ENCODE measurements at places on chromosomes 13 and 19.

DNA sequence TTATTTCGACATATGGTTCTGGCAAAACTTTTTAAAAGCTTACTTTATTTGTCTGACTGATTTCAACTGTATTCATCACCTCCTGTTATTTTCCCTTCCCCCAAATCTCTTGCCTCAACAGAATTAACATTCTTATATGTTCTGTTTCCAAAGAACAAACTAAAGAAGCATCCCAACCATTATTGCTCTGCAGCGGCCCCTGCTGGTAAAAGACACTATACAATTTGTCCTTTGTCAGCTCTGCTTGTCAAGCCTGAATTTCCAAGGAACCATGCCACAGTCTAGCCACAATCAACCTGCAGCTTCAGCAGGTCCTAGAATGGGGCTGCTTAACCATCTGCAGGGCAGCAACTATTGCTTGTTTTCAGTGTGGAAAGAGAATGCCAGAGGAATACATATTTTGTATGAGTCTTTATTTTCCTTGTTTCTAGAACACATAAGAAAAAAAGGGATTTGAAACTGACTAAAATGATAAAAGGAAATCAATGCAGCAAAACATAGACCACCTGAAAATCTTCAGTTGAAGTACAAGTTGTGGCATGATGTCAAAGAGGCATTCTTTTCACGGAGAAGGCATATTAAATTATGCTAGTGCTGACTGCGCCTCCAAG is 845.3 kb downstream of the DIAPH3 start:
- DNase-seq = no peak

DNA sequence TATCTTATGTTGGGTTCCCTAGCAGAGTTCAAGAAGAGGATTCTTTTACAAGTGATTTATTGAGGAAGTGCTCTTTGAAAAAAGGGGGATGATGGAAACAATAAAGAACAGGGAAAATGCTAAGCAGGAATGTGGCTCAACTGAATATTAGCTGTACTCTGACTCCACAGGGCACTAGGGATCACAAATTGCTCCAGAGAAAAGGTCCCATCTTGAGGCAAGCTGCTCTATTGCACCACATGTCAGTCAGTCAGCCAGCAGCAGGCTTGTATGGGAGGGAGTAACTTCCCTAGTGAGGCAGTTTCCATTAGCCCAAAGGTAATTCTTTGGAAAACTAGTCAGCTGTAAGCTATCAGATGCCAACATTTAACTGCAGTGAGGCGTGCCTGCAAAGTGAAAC is 73.3 kb upstream of the FNDC3A start:
- DNase-seq = no peak

DNA sequence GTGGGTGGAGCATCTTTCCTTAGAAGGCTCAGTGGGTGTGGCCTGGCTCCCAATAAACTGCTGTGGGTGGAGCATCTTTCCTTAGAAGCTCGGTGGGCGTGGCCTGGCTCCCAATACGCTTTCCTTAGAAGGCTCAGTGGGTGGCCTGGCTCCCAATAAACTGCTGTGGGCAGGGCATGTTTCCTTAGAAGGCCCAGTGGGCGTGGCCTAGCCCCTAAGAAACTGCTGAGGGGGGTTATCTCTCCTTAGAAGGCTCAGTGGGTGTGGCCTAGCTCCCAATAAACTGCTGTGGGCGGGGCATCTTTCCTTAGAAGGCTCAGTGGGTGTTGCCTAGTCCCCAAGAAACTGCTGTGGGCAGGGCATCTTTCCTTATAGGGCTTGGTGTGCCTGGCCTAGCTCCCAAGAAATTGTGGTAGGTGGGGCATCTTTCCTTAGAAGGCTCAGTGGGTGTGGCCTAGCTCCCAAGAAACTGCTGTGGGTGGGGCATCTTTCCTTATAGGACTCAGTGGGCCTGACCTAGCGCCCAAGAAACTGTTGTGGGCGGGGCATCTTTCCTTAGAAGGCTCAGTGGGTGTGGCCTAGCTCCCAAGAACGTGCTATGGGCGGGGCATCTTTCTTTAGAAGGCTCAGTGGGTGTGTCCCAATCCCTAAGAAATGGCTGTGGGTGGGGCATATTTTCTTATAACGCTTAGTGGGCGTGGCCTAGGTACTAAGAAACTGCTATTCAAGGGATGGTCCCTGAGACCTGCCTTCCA is 10.3 kb downstream of the HSH2D start:
- no peak for DNase-seq

DNA sequence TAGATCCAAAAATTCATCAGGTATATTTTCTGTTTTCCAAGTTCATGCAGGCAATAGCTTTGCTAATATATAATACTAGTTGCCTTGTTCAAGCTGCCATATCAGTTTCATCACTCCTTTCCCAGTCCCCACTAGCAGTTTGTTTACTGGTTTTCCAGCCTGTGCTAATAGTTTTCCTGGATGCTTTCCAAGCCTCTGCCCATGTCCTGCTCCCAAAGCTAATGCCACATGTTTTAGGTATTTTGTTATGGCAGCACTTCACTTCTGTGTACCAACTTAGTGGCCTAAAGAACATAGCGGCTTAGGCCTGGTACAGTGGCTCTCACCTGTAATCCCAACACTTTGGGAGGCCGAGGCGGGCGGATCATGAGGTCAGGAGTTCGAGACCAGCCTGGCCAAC is 28.1 kb upstream of the ZNF527 start:
- no peak for DNase-seq

DNA sequence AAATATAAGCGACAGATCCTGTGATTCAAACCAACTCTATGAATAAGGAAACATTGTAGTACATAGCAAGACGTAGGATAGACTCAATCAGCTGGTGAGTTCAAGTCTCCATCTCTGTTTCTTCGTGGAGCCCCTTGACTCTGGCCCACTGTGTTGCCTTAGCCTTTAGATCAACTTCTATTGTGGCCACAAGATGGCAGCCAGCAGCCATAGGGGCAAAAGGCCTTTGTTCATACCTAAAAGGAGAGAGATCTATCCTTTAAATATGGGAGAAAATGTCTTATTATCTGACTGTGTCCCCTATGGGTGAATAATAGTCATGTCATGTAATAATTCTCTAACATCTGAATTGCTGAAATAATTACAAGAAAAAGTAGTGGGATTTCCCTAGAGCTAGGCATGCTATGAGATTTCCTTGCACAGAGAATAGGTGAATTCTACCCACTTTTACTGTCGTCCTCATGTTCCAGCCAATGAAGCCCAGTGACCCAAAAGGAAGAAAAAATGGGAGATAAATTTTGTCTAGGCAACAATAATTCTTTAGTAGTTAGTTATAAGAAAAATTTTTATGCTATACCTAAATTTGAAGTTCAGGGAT is 129.4 kb downstream of the PCDH20 start:
- DNase-seq = no peak

Measured in cerebellum (tissue), 4 donors.